Activated CD8-positive, alpha-beta memory T cell treated with anti-CD3 and anti-CD28 coated beads for 1 hour (primary cell): ENCODE measurements at places on chromosomes 3 and 15.

- no peak for DNase-seq
Observed at GRCh38 chr3:14811684-14812083, 7.1 kb upstream of the FGD5 start.

- DNase-seq: no peak
Observed at GRCh38 chr3:177361081-177361938, 164.0 kb upstream of the TBL1XR1 start.

GRCh38 chr3:107421170-107421792, 44.0 kb downstream of the CCDC54 start:
- no peak for DNase-seq

DNA sequence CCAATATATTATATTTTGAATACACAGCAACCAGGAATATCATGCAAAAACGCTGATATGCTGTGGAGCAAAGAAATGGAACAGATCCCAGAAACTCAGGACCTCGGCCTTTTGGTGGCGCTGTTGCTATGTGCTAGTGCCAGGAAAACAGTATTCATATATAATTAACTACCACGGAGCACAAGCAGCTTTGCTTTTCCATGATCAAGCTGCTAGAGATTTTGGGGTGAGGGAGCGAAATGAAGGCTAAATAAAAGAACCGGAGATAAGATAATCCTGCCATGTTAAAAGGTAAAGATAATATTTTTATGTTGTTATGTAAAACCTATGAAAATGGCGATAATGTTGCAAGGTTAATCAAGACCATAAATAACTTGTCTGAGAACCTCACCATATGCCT, 157.7 kb upstream of the FAM3D start:
- DNase-seq: no peak

DNA sequence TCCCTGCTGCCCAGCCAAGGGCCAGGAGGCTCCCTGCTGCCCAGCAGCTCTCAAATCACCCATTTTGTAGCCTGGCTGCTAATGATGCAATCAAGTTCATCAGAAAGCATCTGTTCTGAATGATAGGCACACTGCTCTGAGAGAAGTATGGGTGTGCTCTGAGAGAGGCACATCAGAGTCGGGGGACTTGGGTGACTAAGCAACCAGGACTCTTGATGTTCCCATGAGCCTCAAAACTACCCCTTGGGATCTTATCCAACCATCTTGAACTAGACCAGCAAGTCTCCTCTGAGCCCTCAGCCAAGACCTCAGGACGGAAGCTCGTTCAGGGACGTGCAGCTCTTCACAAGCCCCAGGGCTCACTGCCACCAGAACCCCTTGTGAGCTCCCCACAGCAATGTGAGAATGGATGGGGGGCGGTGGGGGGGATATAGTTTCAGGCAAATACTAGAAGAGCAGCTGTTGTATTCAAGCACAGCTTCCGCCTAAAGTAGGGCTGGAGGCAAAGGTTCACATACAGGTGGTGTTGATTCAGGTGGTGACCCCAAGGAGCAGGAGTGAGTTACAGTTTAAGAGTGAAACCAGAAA, 52.2 kb upstream of the HES1 start:
- no peak for DNase-seq

- DNase-seq: no peak
Observed at GRCh38 chr3:157280786-157281185, 120.8 kb upstream of the CCNL1 start.

- no peak for DNase-seq
Observed at GRCh38 chr3:182370949-182371348, 422.4 kb upstream of the ATP11B start.

- no peak for DNase-seq
Observed at GRCh38 chr15:100897221-100898151, 17.9 kb downstream of the ALDH1A3 start.

DNA sequence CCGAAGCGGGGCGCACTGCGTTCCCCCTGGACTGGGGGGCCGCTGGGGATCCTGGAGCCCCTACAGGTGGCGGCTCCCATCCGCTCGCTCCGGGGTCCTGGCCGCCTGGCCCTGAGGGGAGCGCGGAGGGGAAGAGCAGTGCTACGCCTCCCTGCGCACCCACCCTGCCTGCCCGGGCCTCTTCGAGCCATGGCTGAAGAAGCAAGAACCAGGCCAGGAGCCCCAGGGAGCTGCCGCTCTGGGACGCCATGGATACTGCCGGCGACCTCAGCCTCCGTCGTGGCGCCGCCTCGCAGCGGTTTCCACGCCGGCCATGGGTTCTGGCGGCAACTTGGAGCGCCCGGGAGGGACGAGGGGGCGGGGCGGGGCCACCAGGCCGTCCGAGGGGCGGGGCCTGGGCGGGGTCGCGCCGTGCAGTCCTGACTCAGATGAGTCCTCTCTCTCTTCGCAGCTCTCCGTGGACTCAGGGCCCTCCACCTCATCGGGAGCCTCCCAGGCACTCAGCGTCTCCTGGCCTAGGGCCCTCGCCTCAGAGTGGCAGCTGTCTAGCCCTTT, 50.9 kb downstream of the MYL3 start:
- DNase-seq: peak; percentile 59

DNA sequence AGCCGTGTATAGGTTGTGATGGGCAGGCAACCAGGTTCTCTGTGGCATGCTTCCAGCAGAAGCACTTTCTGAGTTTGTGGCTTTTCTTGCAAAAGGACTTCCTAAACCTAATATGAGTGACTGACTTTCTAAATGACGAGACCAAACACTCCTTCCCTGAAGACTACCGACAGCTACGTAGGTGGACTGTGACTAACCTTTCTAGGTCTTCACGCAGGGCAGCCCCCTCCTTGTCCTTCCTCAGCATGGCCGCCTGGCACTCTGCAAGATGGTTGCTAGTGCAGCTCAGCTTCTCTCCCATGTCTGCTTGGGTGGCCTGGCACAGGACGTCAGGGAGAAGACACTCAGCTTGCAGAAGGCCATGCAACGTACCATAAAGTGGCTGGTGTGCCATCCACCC, 20.9 kb downstream of the CXCR6 start:
- no peak for DNase-seq

- no peak for DNase-seq
Observed at GRCh38 chr3:103218793-103219192, 784.0 kb downstream of the ZPLD1 start.

DNA sequence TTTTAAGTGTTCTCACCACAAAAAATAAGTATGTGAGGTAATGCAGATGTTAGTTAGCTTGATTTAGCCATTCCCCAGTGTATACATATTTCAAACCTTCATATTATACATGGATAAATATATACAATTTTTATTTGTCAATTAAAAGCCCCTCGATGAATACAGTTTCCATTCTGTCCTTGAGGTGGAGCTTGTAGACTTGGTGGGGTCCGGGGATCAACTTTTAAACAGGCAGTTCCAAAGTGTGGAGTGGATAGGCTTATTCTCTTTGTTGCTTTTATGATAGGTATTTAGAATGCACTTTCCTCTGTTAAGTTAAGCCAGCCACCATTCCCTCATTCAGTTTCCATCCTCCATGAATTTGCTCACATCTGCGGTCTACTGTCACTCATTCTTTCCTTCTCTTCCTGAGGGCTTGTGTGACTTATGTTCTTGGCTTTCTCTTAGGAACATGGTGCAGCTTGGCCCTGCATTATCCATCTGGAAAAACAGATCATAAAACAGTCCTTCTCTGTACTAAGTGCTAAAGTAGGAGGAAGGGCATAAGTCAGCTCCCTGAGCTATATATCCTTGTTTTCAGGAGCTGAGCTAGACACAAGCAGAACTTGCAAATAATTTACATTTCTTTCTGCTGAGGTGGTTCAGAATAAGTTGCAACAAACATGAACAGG, 149.1 kb downstream of the NFKBIZ start:
- DNase-seq: no peak

GRCh38 chr3:76442374-76442915, 597.5 kb upstream of the ROBO2 start:
- DNase-seq: no peak

DNA sequence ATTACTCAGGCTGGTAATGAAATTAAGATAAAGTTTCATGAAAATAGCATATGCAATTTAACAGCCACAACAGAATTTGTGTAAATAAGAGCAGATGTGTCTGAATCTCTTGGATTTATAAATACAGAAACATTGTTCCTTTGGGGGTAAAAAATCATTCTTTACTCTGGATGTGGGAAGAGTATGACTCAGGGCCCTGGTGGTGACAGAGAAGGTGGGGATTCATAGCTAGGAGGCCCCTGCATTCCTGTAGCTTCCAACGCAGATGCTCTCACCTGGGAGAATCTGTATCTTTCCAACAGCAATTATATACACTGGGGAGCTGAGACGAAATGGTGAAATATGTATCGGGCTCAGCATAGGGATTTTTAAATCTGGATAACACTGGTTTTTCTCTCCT, 167.6 kb upstream of the CADPS start:
- DNase-seq: no peak

DNA sequence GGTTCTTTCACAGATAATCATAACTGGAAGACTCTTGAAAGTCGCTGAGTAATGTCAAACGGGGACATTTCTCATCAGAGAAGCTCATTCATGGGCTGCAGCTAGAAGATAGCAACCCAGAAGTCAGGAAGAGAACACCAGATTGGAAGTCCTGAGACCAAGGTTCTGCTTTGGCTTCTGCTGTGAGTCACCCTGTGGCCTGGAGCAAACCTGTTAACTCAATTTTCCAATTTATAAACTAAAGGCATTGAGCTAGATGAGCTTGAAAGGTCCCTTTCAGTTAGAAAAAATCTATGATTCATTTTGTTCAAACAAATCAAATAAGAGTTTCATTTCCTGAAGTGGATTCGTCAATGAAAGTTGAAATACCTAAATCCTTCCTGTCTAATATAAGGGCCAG, 402.2 kb downstream of the EPHB1 start:
- no peak for DNase-seq

DNA sequence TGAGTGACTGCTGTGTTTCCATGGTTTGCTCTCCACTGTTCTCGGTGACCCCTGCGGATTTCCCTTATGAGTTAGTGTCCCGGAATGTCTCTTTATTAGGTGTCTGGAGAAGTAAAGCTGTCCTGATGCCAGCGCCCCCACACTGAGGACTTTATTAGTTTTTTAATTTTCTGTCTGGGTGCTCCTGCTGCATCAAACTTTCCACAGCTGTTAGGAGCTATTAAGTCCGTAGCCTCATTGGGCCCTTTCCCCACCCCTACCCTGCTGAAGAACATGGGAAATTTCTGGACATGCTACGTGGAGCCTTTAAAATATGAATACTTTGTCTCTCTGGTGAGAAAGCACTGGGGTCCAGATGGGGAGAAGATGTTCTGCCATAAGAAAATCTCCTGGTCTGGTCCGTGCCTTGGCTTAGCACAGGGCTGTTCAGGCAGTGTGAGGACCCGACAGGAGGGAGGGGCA, 161.7 kb upstream of the HES1 start:
- no peak for DNase-seq
